Stimulated activated CD4-positive, alpha-beta T cell treated with anti-CD3 and anti-CD28 coated beads, TNF-alpha, amount 100 ng/mL, for 1 hour (primary cell): ENCODE measurements at places on chromosomes 2 and 18.

- no peak for DNase-seq
Measured at GRCh38 chr18:55713707-55714106, 125.7 kb upstream of the TCF4 start.

DNA sequence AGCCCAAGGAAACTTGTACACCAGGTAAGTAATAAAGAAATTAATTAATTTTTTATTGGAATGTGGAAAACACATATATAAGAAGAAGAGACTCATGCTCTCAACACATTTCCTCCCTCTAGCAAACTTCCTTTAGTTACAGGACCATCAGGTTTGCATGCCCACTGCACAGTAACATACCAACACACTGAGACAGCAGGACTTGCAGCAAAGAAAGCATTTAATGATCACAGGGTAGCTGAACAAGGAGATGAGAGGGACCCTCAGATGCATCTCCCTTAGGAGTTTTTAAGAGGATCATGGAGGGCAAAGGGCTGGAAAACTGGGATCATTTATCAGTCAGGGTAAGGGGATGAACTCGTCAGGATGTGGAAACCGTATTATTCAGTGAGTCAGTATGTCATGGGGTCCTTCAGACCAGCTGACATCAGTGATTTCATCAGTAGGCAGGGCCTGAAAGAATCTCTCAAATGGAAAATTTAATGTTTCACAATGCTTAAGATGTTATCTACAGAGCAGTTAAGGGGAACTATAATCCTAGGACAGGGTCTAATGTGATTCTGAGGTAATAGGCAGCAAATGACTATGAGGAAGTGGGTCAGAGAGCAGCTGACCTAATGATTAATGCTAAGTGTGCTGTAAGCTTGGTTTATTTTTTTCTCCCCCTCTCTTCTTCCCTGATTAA lies 193.8 kb upstream of the RND3 start:
- DNase-seq = no peak

DNA sequence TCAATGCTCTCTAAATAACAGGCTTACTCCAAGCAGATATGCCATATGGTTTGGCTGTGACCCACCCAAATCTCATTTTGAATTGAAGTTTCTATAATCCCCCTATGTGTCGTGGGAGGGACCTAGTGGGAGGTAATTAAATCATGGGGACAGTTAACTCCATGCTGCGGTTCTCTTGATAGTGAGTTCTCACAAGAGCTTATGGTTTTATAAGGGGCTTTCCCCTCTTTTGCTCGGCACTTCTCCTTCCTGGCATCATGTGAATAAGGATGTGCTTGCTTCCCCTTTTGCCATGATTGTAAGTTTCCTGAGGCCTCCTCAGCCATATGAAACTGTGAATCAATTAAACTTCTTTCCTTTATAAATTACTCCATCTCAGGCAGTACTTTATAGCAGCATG lies 302.7 kb upstream of the ZC3H15 start:
- DNase-seq = no peak

GRCh38 chr18:44725300-44726058 lies 44.8 kb downstream of the SETBP1 start:
- DNase-seq = peak; percentile 39

GRCh38 chr2:173644146-173644545 lies 289.5 kb downstream of the CDCA7 start:
- no peak for DNase-seq

DNA sequence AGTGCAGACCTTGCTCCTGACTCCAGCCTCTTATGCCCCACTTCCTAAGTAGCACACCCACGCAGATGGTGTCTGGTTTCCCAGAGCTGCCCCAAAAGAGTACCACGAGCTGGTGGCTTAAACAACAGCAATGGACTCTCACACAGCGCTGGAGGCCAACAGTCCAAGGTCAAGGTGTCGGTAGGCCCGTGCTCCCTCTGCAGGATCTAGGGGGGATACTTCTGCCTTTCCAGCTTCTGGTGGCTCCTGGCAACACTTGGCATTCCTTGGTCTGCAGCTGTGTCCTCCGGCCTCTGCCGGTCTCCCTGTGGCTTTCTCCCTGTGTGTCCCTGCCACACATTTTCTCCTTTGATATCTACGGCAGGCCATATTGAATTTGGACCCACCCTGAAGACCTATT lies 99.0 kb downstream of the TSHZ1 start:
- DNase-seq = no peak

DNA sequence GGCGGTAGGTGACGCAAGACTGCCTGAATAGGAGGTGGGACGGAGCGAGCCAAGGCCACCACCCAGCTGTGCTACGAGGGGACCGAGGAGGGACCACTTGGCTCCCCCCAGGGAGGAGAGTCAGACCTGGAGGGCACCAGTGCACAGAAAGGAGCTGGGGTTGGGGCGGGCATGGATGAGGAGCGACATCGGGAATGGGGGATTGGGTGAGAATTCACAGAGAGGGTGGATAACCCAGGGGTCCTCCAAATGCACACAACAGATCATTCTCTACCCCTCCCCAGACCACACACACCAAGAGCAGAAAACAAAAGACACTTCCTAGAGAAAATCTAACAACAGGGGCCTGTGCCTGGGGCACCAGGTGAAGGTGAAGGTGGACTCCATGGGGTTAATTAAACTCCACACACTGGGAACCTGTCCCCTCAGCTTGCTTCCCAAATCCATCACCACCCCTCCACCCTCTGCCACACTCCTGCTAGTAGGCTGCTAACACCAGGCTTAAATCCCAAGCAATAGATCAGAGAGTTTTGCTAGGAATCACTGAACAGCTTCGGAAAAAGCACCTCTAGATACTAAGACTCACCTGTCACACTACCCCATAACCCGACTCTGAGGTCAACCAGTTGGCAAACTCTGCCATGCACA lies 274.6 kb downstream of the EIPR1 start:
- DNase-seq = no peak

GRCh38 chr2:225399504-225399903 lies at the start of gene NYAP2:
TSS of gene NYAP2 (plus strand) at chr2:225399710. CDS start at chr2:225408881, 9,171 bp downstream.
- no peak for DNase-seq

DNA sequence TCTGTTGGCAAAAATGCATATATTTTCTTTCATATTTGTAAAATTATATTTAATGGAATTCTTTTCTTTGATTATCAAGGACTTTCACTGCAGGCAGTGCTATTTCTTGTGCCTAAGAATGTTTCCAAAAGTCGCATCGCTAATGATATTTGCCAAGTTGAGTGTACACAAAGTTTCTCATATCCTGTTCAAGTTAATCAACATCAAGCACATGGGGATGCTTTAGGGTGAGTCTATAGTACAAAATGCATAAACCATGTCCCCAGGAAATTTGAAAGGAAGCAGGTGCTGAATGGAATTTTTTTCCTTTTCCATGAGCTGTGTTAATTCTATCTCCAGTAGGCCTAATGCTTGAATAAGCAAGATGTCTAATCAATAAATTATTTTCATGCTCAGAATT lies 129.7 kb downstream of the GALNT1 start:
- no peak for DNase-seq

DNA sequence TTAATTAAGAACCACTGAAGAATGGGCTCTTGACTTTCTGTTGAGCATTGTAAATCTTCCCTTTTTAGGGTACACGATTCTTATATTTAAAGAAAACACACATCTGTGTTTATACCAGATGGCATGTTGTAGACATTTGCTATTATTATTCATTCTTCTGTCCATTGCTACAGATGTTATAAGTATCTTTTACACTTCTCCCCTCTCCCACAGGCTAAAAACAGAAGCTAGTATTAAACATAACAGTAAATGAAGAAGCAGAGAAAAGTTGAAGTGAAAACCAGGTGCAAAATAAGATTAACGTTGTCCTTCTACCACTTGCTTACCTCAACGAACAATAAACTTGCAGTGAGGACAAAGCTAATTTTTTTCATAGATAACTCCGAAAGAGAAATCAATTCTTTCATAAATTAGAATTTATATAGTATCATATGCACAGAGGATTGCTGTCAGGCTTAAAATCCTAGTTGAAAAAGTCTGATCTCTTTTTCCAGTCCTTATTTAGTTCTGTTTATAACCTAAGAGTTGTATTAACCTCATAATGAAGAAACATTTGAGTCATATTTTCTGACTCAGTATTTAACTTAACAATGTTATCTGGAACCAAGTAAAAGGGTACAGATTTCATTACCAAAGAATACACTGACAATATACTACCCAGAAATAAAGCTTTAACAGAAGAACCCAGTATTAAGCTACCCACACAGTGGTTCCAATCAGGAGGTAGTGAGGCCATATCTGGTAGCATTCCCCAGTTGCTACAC lies 16.4 kb upstream of the ZNF385B start:
- DNase-seq = no peak

- no peak for DNase-seq
Measured at GRCh38 chr18:29838556-29838955, 1204.0 kb downstream of the DSC3 start.

GRCh38 chr2:124151691-124152090 lies 126.6 kb downstream of the CNTNAP5 start:
- no peak for DNase-seq

DNA sequence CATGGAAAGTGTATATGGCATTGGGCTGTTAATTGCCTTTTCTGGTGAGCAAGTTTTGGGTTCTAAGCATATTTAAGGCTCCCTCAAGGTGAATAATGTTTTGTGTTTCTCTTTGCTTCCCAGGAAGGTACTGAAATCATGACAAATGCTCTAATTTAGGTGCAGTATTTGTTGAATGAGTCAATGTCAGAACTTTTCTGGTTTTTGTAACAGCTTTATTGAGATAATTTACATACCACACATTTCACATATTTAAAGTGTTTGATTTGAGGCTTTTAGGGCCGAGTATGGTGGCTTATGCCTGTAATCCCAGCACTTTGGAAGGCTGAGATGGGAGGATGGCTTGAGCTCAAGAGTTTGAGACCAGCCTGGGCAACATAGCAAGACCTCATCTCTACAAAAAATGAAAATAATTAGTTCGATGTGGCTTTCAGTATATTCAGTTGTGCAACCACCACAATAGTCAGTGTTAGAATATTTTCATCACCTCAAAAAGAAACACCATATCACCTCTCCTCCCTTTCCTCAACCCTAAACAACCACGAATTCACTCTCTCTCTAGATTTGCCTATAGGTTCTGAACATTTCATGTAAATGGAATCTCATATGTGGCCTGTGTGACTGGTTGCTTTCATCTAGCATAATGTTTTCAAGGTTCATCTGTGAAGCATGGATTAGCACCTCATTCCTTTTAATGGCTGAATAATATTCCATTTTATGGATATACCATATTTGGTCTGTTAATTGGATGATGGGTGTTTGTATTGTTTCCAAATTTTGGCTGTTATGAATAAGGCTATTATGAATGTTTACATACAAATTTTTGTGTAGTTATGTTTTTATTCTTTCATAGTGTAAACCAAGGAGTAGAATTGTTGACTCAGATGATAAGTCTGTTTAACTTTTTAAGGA lies 54.9 kb downstream of the MGAT5 start:
- DNase-seq = no peak

DNA sequence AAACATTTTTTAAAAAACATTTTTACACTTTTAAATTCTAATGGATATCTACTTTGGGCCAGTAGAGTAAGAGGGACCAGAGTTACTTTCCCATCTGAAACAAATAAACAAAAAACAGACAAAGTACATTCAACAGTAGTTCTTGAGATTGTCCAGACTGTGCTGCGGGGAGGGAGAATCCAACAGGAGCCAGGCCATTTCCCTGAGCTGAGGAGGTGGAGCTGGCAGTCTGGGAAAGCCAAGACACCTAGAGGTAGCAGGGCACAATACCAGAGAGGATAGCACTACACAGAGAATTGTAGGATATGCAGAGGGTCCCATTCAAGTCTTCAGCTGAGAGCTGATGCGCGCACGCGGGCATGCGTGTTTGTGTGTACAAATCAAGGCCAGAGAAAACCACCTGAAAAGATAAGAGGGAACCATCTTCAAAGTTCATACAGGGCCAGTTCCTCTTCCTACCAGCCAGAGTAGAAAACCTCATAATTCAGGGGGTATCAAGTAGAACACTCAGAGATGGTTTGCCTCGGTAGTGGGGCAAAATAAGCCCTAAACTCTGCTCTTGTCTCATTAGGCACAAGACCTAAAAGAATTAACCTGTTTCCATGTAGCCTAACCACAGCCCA lies 44.0 kb downstream of the PTRHD1 start:
- DNase-seq = no peak

DNA sequence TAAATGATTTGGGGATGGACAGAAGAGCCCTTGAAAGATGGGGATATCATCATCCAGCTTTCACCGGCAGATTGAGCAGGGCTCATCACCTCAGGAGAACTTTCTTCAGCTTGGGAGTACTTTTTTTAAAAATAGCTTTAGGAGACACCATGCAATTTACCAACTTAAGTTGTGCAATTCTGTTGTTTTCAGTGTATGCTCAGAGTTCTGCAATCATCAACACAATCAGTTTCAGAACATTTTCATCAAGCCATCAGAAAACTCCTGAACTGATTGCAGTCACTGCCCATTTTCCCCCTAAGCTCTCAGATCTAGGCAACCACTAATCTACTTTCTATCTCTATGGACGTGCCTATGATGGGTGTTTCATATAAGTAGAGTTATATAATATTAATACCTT lies 117.7 kb downstream of the CRIM1 start:
- no peak for DNase-seq

DNA sequence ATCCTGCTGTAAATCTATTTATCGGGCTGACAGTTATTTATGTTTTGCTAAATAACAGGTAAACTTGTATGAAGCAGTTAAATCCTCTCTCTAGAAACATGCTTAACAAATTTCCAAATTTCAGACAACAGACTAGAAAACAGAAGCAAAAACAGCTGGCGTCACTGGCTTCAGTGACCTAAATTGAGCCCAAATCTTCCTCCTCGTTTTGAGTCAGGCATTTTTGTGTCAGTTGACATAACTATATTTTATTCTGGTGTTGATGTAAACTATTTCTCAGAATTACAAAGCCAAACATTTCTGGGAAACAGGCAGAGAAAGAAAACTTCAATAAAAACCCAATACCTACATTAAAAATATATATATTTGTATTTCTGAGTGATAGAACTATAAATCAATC lies 21.7 kb downstream of the RBMS1 start:
- DNase-seq = no peak

DNA sequence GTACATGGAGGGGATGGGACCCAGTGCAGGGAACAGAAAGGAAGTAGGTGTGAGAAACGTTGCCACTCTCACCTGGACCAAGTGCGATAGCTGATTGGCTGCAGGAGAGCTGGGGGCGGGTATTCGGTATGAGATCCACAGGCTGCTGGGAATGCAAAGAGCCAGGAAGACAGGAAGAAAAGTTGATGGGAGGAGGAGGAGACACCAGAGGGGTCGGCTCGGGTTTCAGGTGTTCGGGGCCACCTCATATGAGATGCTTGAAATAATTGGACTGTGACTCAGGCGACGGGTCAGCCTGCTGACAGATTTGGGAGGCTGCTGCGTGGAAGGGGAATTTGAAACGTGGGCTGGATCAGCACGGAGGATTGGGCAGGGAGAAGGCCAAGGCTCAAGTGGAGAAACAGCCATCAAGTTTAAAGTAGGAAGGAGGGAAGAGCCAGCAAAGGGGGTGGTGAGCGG lies 65.1 kb downstream of the MRPS9 start:
- no peak for DNase-seq

DNA sequence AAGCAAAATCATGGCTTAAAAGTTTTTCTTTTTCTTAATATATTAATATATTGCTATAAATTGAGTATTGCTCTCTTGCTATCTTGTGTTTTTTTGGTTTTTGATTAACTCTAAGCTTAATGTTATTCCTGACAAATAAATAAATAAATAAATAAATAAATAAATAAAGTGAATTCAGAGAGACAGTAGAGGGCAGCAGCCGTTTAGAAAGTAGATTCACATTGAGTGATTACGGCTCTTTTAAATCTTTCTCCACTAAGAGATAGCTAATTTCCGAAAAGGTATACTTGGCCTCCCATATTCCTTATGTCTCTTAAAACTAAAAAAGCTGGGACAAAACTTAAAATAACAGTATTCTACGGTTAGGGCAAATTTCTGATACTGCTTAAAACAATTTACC lies 34.3 kb downstream of the MSH2 start:
- no peak for DNase-seq
